ENCODE measurements at places on chromosomes 7 and 10. TPM values are rescaled to one million over a fixed set of nuclear protein-coding genes. Genes with fewer than 3 reads are reported as not detected.

Gene SPDYE8
- not detected for polyA plus RNA-seq

Gene OPN4
- polyA plus RNA-seq, result not detected

DNA sequence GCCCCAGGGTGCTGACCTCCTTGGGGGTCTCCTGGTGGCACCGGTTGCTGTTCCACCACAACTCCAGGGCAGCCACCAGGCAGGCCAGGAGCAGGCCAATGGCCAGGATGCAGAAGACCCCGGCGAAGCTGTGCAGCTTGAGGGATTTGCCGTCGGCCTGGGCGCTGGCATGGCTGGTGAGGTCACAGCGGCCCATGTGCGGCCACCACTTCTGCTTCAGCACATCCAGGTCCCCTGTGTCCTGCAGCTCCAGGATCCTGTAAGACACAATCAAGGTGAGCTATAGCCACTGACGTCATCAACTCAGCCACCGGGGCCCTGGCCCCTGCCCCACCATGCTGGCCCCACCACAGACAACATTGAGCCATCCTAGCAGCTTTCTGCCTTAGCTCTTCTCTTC, 753.2 kb downstream of the GRID1 start:
- no peak for DNase-seq

- no peak for DNase-seq
Observed at GRCh38 chr7:106485031-106485551, 175.9 kb downstream of the CCDC71L start.

Gene PTPN20
- polyA plus RNA-seq, result 1.9 TPM

Gene IFRD1
- polyA plus RNA-seq, result 25.2 TPM

DNA sequence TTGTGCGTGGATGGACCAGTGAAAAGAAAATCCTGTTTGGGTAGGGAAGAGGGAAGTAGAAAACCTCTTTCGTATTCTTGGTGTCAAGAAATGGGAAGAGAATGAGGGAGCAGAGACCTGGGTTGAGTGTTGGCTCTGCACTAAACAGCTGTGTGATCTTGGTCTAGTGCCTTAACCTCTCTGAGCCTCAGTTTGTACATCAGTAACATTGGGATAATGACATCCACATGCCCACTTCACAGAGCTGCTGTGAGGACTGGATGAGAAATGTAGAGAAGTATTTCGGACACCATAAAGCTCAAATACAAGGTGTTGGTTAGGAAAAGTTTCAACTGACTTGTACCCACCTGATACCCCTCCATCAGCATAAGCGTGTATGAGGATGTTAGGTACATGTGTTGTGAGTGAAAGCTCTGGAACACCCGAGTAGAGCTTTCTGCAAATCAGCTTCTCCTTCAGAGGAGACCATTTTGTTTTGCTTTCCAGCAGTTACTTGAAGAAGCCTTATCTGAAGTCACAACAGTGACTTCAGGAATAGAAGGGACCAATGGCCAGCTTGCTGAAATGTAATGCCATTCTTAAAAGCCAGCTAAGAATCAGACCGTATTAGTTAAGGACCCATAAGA, 11.2 kb downstream of the TRIM56 start:
- no peak for DNase-seq

DNA sequence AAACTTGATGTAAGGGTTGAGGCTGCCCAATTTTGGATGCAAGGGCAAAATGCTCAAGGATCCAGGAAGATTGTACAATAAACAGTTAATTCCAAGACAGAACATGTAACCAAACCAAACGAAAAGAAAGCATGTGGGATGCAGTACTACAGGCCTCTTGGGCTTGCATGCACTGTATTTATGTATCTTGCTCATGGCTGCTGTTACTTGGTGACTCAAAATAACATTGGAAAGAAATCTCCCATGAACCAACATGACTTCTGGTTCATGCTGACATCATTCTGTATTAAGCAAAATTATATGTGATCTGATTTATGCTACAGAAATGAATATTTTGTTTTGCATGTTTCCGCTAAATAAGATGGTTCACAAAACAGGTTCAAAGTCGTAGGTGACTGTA, 65.9 kb upstream of the FZD1 start:
- no peak for DNase-seq

GRCh38 chr7:126339813-126340212, 912.9 kb downstream of the GRM8 start:
- no peak for DNase-seq

- no peak for DNase-seq
Observed at GRCh38 chr7:7816816-7817536, 98.6 kb upstream of the RPA3 start.

GRCh38 chr7:34117573-34117972, 212.2 kb downstream of the BMPER start:
- DNase-seq, result no peak

- DNase-seq, result no peak
Observed at GRCh38 chr10:96651998-96652431, 65.2 kb upstream of the TM9SF3 start.

DNA sequence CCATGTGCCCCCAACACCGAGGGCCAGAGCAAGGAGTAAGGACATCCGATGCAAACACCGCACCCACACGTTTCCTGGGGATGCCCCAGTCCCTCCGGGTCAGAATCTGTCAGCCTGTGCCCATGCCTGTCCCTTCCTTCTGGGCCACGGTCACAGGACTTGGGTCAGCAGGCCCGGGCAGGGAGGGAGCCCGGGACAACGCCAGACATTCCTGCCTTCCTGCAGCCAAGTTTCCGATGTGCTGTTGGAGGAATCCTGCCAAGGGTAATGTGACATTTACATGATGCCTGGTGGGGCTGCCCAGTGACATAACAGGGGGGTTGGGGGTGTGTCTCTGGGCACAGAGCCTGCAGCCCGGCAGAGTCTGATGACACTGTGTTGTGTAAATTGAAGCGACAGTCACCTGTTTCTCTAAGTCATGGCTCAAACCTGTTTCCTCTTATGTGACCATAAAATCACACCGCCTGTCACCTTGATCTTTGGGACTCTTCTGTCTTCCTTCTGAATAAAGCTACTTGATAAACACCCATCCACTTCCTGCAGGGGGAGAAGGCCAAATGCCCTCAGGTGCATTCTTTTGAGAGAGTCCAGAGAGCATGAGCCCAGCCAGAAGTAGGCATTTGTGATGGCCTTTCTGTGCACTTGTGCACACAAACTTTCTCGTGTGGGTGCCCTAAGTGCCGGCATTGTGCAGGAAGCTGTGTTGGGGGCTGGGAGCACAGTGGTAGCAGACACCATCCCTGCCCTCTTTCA, 175.3 kb upstream of the RHEB start:
- no peak for DNase-seq

- no peak for DNase-seq
Observed at GRCh38 chr10:70662362-70663220, 9.7 kb upstream of the ADAMTS14 start.

GRCh38 chr10:104032144-104032775, 53.4 kb downstream of the COL17A1 start:
- no peak for DNase-seq

DNA sequence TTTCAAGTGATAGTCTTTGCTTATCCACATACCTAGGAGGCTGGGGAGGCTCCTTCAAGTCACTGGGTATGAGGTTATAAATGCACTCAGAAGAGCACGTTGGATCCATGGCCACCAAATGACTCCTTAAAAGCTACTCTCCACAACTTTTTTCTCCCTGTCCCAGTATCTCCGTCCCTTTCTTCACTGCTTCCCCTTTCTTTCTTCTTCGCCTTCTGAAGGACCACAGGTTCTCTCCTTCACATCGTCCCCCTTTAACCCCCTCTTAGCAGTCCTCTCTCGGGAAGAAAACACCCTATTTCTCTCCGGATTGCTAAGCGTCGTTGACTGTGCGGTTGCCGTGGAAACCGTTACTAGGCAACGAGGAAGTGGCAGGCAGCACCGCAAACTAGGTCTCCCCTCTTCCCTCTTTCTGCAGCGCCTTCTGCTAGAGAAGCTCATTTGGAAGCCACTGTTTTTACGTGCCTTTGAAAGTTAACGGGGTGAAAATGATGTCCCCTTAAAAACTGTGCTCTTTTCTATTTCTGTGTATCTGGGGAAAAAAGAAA, at the start of gene ENKUR:
ENKUR (minus strand) TSS at position 331 of the 548 bp plus-strand sequence; CDS start at position 109, 222 bp downstream.
- peak; percentile 86 for DNase-seq

- DNase-seq, result no peak
Observed at GRCh38 chr10:53052521-53053164, 280.1 kb upstream of the MBL2 start.

DNA sequence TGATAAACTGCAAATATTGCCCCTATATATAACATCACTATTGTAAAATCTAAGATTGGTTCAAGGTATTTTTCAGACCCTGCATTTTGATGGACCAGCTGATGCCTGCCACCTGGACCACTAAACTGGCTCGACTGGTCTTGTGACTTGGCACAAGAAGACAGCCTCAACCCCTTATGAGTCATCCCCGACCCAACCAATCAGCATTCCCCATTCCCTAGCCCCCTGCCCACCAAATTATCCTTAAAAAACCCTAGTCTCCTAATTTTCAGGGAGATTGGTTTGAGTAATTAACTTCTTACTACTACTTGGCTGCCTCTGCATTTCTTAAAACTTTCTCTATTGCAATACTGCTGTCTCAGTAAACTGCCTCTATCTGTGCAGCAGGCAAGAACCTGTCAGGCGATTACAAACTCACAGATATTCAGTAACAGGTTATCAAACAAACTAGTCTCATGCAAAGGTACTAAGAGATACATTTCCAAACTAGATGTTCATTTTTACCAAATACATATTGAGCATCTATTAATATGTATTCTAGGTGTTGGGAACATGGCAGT, 5.5 kb downstream of the CCDC186 start:
- no peak for DNase-seq

GRCh38 chr10:70191161-70191971, 21.1 kb upstream of the SAR1A start:
- no peak for DNase-seq

- DNase-seq, result no peak
Observed at GRCh38 chr10:132667342-132668047, 118.5 kb downstream of the NKX6-2 start.

Gene CPA1
- not detected for polyA plus RNA-seq

DNA sequence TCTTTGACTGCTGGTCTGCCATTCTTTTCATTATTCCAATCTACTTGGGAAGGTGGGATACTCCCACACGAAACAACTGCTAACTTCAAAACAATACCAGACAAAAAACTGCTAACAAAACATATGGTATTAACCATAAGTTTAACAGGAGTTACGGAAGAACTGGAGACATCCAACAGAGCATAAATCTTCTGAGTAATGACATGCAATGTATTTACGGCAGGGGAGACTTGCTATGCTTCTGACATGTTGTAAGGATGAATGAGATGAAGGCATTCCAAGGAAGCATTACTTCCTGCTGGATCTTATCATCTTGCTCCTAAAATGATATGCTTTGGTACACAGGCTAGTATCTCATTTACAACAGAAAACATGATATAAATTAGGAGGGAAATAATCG, 85.8 kb downstream of the ZNF92 start:
- DNase-seq, result no peak

Gene MRC1
- not detected for polyA plus RNA-seq

Gene ARL3
- 2.2 TPM for polyA plus RNA-seq

DNA sequence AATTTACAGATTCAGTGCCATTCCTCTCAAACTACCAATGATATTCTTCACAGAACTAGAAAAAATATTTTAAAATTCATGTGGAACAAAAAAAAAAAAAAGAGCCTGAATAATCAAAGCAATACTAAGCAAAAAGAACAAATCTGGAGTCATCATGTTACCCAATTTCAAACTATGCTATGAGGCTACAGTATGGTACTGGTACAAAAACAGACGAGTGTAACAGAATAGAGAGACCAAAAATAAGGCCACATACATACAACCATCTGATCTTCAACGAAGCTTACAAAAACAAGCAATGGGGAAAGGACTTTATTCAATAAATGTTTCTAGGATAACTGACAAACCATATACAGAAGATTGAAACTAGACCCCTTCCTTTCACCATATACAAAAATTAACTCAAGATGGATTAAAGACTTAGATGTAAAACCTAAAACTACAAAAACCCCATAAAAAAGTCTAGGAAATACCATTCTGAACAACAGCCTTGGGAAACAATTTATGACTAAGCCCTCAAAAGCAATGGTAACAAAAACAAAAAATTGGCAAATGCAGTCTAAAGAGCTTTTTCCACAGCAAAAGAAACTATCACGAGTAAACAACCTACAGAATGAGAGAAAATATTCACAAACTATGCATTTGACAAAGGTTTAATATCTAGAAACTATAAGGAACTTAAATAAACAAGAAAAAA, 207.7 kb downstream of the PTN start:
- no peak for DNase-seq

GRCh38 chr10:88064608-88065382, 201.4 kb downstream of the PTEN start:
- DNase-seq, result no peak

- DNase-seq, result no peak
Observed at GRCh38 chr10:6563075-6563474, 17.0 kb downstream of the PRKCQ start.

Gene ZNF22
- polyA plus RNA-seq, result 44.7 TPM

Gene NPY4R
- polyA plus RNA-seq, result not detected

GRCh38 chr10:105700218-105700617, 1059.1 kb downstream of the SORCS3 start:
- DNase-seq, result no peak

DNA sequence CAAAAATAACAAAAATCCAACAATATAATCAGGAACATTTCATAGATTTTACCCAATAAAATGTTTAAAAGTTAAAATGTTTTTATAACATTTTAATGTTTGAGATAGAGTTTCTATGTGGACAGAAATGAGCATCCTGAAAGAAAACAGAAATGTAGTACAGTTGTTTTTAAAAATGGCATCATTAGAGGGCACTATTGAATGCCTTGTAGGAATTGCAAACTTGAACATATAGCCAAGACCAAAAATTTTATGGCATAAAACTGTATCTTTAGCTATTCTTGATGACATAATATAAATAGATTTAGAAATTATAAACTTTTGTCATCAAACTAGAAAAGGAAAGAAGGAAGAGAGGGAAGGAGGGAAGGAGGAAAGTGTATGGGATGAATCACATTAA, 1372.7 kb downstream of the GATA3 start:
- no peak for DNase-seq

Gene STEAP1
- not detected for polyA plus RNA-seq

- no peak for DNase-seq
Observed at GRCh38 chr10:25059990-25060389, 43.6 kb downstream of the THNSL1 start.

Gene SPDYE2
- 0.35 TPM for polyA plus RNA-seq

- peak; percentile 2 for DNase-seq
Observed at GRCh38 chr10:14409856-14410458, 79.2 kb upstream of the FRMD4A start.

DNA sequence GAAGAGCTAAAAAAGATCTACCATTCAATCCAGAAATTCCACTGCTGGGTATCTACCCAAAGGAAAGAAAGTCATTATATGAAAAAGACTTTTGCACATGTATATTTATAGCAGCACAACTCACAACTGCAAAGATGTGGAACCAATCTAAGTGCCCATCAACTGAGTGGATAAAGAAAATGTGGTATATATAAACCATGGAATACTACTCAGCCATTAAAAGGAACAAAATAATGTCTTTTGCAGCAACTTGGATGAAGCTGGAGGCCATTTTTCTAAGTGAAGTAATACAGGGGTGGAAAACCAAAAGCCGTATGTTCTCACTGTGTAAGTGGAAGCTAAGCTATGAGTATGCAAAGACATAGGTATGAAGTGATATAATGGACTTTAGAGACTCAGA, 3.0 kb downstream of the ANXA7 start:
- no peak for DNase-seq
